Mucosa of descending colon (tissue), 3 donors: ENCODE measurements at places on chromosomes 16 and 17. TPM values are rescaled to one million over a fixed set of nuclear protein-coding genes. Genes with fewer than 3 reads are reported as not detected.

DNA sequence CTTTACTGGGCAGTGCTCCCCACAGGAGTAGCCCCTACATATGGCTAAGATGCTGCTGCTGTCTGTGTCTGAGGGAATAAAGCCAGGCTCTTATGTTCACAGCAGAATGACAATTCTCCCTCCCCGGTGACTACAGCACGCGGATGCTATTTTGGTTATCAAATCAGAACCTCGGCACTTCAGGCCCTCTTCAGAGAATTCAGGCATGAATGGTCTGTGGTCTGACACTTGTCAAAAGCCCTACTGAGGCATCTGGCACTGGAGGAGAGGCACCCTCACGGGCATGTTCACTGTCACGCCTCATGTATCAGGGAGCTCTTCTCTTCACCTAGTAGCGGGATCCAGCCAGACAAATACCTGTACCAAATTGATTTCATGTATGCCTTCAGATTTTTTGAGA lies 30.4 kb downstream of the KIAA0513 start:
- no peak for DNase-seq

GRCh38 chr17:28230011-28230410 lies 89.0 kb upstream of the TMEM97 start:
- no peak for DNase-seq

DNA sequence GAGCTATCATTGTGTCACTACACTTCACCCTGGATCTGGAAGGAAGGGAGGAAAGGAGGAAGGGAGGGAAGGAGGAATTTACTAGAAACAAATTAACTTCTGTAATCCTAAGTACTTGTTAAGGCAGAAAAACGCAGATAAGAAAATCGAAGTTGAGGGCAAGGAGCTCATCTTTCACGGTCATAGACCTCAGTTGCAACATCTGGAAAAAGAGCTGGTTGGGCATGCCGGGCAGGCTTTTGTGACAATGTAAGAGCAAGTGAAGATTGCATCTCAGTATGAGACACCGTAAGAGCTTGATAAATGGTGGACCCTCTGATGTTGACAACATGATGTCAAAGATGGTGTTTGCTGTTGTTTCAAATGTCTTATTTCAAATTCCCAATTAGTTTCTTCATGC lies 721.5 kb downstream of the MAF start:
- DNase-seq: no peak

DNA sequence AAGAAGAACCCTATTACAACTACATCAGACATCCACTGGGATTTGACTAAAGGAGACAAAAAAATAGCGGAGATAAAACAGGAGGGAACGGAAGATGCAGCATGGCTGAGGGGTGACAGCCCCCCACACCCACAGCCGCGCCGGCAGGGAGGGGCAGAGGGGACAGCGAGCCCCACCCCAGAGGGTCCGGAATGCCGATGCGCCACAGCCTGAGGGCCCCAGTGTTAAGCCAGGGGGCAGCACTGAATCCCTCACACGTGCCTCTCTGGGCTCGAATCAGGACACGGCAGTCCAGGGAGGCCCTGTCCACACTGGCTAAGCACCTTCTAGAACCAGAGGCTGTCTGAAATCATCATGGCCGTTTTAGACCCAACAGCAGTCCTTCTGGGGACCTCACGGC lies 18.8 kb downstream of the MAP1LC3B start:
- no peak for DNase-seq

DNA sequence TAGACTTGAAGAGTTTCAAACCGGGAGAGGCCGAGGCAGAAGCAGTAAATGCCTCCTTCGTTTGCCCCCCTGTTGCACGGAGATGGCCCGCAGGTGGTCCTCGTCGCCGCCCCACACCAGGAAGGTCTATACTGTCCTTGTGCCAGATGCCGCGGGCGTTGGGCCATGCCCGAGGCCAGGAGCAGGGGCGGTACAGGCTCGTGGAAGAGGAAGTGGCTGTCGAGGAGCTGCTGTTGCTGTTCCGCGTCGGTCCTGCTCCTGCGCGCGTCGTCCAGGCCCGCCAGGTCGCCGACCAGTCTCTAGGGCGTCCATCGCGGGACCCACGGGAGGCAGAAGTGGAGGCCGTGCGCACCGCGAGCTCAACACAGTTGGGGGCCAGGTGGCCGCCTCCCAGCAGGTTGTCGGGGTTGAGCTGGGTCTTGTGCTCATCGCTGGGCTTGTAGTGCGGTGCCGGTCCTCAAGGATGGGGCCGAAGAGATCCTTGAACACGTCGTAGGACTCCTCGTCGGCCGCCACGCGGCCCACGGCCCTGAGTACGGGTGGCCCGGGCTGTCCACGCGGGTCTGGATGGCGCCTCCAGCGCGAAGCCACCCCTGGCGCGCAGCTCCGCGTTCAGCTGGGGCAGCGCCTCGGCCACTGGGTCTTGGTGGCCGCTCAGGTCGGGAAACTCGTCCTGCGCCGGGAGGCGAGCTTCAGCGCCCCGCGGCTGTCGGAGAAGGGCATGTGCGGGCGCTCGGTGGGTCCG lies 13.1 kb upstream of the C16orf87 start:
- DNase-seq: no peak

DNA sequence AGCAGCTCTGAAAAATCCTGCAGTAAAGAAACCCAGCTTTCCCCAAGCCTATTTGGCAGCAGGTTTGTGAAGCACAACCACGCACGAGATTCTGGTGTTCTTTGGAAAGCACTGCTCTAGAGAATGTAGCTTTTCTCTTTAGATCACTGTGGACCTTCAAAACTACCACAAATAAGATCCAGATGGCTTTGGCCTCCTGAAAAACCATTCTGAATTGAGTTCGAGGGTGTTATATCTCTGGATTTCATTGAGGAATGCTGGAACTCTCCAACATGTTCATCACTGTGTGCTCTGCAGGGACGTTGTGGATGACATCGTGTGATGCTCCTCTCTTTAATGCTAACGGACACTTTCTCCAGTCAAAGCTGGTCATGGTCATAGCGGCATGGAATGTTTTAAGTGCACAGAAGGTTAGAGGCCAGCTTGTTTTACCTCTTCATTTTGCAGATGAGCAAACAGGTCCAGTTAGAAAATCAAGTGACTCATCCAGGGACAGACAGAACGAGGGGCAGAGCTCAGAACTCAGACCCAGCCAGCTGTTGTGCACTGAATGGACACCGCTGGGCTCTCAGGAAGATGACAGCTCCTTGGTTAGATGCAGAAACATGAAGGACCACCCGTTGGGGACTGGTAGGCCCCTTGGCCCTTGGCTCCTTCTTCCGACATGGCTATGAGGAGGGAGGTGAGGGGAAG lies 37.2 kb downstream of the CCDC42 start:
- no peak for DNase-seq

DNA sequence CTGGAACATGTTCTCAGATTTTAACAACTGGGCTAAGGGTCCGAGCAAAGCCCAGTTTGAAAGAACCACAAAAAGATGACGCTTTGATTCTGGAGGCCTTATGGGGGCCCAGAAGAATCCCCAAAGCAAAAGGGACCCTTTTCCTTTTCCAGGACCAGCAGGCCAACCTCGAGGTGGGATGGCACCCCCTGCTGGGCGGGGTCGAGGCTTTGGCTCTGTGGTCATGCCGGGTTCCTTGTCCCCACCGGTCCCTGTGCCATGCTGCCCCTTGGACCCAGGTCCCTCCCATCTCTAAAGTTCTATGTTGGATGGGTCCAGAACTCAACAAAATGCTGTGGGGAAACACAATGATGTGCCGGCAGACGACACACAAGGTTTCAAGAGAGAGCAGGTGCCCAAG lies 30.9 kb downstream of the TMEM204 start:
- DNase-seq: no peak

DNA sequence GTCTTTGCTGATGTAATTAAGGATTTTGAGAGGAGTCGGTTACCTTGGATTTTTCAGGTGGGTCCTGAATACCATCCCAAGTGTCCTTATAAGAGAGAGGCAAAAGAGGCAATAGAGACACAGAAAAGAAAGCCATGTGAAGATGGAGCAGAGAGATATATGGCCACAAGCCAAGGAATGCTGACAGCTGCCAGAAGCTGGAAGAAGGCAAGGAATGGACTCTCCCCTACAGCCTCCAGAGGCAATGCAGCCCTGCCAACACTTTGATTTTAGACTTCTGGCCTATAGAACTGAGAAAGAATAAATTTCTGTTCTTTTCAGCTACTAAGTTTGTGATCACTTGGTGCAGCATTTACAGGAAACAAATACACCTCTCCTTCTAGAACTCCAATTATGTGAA lies 8.2 kb upstream of the RNFT1 start:
- no peak for DNase-seq

The CDIP1 gene
- total RNA-seq: 19.6 TPM
